Tongue (tissue), 3 donors: ENCODE measurements at places on chromosomes 5 and 9. TPM values are rescaled to one million over a fixed set of nuclear protein-coding genes. Genes with fewer than 3 reads are reported as not detected.

GRCh38 chr9:78406933-78407332 is 110.0 kb downstream of the PSAT1 start:
- DNase-seq = no peak

The BSPRY gene
- total RNA-seq = 2.6 TPM

DNA sequence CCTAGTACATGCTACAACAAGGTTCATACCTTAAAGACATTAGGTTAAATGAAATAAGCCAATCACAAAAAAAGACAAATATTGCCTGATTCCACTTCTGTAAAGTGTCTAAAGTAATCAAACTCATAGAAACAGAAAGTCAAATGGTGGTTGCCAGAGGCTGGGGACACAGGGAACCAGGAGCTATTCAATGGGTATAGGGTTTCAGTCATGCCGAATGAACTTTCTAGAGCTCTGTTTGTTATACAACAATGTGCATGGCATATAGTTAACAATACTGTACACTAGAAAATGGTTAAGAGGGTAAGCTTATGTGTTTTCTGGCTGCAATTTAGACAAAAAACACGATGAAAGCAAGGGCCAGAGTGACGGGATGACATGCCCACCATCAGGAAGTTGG is 70.8 kb upstream of the EGFLAM start:
- no peak for DNase-seq

- no peak for DNase-seq
These were observed 240.2 kb upstream of the GLRA1 start for GRCh38 chr5:152164860-152165259.

- DNase-seq = peak; percentile 38
These were observed 432.9 kb downstream of the TLE4 start for GRCh38 chr9:80004714-80005113.

DNA sequence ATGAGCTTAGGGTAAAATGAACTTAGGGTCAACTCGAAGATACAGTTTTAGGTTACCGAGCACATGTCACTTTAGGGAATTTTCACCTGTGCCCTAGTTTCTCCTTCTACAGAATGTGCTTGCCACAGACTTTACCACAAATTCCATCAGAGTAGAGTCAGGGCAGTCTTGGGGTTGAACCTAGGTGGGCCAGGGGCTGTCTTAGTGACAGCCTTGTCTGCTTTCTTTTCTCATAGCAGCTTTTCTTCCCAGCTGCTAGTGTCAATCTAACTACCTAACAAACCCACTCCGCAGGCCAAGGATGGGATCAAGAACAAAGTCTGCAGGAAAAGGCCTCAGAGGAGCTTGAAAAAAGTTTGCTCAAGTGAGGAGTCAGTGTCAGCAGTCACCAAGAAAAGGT is 458.1 kb upstream of the CDH18 start:
- no peak for DNase-seq

DNA sequence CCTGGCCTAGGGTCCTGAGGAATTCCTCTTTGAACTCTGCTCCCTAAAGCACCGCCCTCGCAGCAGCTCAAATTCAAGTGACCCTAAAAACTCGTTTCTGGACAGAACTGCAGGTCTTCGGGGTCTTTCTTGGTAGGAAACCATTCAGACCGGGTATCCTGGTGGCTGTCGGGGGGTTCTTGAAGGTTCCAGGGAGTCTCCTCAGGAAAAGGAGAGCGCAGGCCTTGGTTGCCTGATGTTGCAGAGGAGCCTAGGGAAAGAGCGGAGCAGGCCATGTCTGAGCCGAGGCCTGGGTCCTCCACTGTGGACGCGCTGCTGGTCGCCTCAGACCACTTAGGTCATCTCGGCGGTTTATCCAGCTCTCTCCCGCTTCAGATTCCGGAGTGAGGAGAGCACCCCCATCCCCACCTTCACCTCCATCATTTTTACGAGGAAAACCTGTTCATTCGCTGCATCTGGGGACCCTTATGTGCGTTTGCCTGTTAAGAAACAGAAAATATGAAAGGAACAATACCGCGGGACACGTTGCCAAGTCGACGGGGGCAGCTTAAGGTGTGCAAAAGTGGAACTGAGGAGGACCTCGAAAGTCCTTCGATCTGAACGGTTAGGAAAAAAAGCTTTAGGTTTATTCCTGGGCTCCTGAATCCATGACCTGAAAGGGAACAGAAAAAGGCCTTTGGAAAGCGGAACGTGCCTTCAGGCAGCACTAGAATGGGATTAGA is 299.4 kb downstream of the PARP8 start:
- DNase-seq = peak; percentile 7

- DNase-seq = no peak
These were observed 361.6 kb upstream of the WWC1 start for GRCh38 chr5:167929841-167930240.

GRCh38 chr9:124300312-124300711 is 42.6 kb downstream of the NEK6 start:
- DNase-seq = no peak

GRCh38 chr5:74149395-74149794 is 491.1 kb downstream of the ENC1 start:
- DNase-seq = no peak

The SLC34A1 gene
- not detected for total RNA-seq

The MARVELD2 gene
- 3.2 TPM for total RNA-seq

- DNase-seq = no peak
These were observed 319.8 kb downstream of the GADD45G start for GRCh38 chr9:89924611-89925010.

The GIN1 gene
- total RNA-seq = 25.0 TPM

The EPB41L4A gene
- total RNA-seq = 9.7 TPM

The FOXD4L6 gene
- not detected for total RNA-seq

The DIPK1B gene
- 18.3 TPM for total RNA-seq
